ENCODE measurements at places on chromosomes 4 and X. TPM values are rescaled to one million over a fixed set of nuclear protein-coding genes. Genes with fewer than 3 reads are reported as not detected.

- DNase-seq: no peak
Measured at GRCh38 chrX:103878466-103879122, 46.5 kb upstream of the RAB9B start.

- DNase-seq: no peak
Measured at GRCh38 chrX:10041383-10041782, 74.2 kb downstream of the CLDN34 start.

Gene COL25A1
- total RNA-seq: 16.3 TPM

- DNase-seq: no peak
Measured at GRCh38 chrX:110318664-110318968, 731 bp upstream of the AMMECR1 start.

DNA sequence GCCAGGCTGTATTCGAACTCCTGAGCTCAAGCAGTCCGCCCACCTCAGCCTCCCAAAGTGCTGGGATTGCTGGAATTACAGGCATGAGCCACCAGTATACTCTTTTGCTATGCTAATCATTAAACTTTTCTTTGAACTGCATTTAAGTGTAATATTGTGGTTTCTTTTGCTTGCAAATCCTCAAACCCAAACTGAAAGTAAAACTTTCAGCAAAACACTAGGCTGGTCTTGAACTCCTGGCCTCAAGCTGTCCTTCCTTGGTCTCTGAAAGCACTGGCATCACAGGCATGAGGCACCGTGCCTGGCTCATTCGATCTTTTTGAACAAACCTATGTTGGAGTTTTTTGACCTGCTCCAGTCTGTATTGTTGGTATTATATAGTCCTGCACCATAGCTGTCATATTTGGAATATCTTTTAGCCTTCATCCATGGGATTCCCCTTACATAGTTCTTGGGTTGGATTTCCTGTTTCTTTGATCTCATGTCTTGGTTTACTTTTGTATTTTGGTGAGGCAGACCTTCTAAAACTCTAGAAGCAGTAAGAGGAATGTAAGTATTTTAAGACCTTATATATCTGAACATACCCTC, 34.1 kb downstream of the MOB1B start:
- no peak for DNase-seq

DNA sequence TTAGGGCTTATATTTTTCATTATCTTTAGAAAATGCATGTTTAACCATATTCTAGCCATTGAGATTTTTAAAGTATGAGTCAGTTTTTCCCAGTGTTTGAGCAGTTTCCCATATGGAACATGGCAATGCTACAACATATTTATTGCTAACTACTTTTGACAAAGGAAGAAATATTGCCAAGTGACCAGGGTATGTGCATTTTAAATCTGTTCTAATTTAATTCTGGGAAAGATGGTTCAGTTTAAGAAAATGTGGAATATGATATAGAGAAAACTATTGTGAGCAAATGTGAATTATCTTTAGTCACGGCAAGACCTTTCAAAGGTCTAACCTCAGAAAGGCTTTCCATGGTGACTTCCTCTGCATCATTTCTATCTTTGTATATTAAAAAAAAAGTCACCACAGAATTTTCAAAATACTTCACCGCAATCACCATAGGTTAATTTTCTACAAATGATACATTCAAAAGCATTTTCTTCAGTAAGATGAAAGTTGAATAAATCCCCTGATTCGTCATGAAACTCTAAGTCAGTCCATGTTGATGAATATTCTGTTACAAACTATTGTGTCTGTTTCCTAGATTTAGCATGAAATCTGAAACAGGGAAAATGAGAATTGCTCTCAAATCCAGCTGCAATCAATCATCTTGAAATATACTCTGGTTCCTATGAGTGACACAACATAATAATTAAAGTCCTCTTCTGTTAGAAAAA, 2349.0 kb upstream of the TENM3 start:
- no peak for DNase-seq

Gene ARSJ
- total RNA-seq: 21.5 TPM

Gene SPANXA1
- not detected for total RNA-seq
